ENCODE measurements at places on chromosomes 5 and 9.

- DNase-seq, result no peak
Measured at GRCh38 chr9:77981332-77981731, 50.3 kb downstream of the GNAQ start.

DNA sequence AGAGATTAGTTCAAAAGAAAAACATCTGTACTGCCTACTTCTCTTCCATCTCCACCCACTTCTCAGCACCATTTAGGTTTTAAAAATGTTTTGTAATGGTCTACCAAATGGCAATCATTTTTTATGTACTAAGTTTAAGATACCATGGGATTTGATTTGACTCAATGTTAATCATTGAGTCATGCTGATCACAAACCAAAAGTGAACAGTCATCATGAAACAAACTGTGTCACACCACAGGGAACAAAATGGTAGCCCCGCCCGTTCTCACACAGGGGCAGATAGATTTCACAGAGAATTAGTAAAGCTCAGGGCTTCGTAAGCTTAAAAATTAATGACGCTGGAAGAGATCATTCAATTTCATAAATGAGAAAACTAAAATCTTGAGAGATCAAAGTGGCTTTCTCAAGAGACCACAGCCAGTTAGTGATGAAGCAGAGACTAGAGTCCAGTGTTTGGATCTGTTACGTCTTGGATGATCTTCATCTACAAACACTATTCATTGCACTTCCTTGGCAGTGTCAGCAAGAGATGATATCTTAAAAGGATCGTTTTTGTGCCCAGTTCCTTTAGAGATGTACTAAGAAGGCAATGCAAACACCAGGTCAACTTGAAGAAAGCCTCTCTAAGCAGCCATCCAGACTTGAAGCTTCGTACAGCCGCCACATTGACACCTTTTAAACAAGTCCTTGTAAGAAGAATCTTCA is 33.9 kb upstream of the TRIO start:
- DNase-seq, result peak; percentile 58

DNA sequence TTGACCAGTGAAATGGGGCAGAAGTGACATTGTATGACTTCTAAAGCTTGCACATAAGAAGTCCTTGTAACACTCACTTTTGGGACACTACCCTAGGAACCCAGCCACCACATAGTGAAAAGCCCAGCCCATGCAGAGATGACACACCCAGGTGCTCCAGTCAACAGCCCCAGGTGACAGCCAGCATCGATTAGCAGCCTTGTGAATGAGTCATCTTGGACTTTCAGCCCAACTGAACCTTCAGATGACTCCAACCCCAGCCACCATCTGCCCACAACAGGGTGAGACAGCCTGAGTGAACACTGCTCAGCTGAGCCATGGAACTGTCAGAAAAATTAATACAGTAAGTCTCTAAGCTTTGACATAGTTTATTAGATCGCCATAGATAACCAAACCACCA is 458.6 kb downstream of the ZSWIM6 start:
- DNase-seq, result no peak

- DNase-seq, result no peak
Measured at GRCh38 chr5:158485047-158485446, 614.7 kb downstream of the EBF1 start.

GRCh38 chr9:2591967-2592366 is 29.6 kb upstream of the VLDLR start:
- DNase-seq, result no peak

DNA sequence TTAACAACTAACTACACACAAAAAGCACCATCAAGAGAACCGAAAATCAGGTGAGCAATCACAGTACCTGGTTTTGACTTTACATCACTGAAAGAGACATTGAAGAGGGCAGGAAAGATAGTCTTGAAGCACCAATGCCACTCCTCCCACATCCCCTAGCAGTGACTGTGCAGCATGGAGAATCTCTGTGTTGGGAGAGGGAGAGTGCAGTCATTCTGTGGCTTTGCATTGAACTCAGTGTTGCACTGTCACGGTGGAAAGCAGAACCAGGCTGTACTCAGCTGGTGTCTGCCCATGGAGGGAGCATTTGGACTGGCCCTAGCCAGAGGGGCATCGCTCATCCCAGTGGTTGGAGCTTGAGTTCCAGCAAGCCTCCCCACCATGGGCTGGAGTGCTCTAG is 40.4 kb downstream of the C5 start:
- DNase-seq, result no peak

DNA sequence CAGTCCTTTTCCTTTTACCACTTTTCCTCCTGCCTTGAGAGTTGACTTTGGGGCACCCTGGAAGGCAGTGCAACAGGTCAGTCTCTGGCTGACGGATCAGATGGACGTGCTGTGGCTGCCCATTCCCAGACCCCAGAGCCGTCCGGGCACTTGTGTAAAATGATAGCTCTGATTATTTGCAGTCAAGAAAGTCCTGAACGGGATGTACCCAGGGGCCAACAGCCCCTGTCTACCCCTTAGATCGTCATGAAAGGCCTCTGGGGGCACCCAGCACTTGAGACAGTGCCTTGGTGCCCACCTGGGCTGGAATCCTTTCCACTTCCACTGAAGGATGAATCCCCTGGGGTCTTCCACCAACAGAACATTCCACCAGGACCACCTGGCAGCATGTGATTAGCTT is 17.7 kb upstream of the ANGPTL2 start:
- DNase-seq, result no peak

DNA sequence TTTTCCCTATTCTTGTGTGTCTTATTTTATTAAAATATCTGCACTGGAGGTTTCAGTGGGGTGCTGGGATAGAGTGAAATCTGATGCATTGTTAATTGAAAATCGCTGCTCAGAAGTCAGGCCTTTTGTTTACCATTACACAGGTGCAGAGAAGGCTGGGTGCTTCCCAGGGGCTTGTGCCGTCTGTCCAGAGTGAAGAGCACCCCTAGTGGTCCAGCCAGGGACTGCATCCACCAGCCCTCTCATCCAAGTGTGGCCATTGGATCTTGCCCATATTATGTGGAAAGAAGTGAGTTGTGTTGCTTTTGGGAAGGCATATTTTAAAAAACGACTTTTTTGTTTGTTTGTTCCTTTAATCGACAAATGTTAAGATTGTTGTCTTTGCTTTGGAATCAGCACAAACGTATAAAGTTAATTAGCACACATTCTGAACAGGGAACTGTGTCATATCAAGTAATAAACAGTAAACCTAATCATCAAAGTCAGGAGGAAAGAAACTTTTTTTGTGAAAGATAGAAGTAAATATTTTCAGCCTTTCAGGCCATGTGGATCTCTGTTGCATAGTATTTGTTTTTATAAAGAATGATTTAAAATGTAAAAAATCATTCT is 315.6 kb downstream of the MTRR start:
- peak; percentile 3 for DNase-seq

DNA sequence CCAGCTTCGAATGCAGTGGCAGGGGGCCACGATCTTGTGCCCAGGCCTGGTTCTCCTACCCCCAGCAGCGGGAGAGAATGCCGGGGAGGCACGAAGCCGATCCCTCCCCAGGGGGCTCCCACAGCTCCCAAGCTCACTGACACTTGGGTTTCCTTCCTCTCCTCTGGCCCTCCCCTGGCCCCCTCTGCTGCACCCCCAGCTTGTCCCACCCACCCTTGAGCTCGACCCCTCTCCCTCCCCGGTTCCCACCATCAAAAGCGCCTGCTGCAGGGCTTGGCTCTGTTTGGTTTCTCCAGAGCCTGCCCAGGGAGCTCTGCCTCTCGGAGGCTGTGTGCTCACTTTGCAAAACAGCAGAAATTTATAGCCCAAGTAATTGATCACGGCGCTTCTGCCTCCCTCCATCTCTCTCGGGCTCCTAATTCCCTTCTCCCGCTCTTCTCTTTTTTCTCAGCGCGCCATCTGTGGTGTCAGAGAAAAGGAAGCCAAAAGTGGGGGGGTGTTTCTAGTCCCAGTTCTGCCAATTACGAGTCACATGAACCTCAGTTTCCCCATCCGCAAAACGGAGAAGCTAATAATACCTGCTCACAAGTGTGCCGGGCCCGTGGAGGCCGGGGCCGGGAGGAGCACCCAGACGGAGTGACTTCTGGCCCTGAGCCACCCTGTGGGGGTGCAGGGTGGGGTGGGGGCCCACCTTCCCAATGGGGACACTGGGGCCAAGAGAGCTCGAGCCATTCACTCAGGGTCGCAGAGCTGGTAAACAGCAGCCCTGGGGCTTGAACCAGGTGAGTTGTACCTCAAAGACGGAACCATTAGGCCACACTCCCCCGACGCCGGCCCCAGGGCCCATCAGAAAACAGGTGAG is 141.2 kb upstream of the IER5L start:
- no peak for DNase-seq

- DNase-seq, result peak; percentile 21
Measured at GRCh38 chr5:30279237-30279636, 914.2 kb upstream of the CDH6 start.

GRCh38 chr5:139745800-139746690 is 49.6 kb upstream of the PSD2 start:
- DNase-seq, result peak; percentile 90

DNA sequence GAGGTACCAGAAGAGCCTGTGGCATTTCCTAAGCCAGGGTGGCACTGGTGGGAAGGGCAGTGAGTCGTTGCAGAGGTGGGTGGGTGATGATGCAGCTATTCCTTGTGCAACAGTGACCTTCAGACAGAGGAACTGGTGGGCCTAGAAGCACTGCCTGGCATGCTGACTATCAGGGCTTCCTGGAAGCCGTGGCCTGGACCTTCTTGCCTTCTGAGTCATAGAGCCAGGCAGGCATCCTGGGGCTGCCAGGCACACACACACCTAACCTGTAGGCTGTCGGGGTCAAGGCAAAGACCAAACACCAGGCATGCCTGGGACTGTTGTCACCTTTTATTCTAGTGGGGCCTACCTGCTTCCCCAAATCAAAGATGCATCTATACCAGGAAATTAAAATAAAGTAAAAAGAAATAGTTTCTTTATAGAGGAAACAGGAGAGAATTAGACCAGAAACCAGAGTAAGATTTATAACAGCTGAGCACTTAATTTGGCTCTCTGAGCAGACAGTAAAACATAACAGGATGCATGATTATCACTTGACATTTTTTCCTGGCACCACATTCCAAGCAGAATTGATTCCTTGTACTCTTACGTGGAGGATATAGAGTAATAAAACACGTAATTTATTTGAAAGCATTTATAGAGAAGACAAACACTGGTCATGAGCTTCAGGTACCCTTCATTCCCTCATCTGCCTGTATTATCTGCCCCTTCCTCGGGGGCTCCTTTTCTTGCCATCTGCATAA is 25.1 kb downstream of the NANS start:
- peak; percentile 6 for DNase-seq

DNA sequence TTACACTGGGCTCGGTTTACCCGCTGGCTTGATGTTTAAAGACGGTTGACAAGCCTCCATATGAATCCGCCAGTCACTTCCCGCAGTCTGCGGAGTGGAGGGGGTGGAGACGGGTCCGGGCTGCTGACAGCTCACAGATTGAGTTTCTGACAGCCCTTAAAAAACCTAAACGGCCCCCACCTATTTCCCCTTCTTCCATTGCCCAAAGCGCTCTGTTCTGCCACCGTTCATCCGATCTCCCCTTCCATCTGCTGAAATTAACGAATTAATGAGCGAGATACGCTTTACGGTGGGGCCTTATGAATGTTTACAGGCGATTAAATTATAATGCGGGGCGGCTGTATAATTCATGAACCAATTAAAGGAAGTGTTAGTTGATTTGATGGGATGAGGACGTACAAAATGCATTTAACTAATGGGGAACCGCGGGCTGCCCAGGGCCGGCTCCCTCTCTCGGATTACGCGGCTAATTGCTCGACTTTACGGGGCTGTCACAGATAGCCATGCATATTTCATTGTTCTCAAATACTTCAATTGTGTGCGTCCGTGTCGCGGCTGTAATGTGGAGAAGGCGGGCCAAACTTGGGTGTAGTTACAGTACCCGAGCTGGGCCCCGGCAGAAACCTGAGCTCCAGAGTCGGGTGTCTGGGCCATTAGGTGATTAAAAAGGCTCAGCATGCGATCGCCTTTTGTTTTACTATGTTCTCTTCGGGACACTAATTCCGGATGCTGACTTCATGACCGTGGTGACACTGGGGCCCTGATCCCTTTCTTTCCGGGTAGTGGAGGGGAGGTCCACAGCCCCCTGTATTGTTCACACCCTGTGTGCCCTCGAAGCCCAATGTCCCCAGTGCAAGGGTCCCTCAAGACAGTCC is 74.9 kb downstream of the GTF3C4 start:
- DNase-seq, result no peak

GRCh38 chr5:179371121-179371510 is 25.9 kb upstream of the ADAMTS2 start:
- DNase-seq, result peak; percentile 9

DNA sequence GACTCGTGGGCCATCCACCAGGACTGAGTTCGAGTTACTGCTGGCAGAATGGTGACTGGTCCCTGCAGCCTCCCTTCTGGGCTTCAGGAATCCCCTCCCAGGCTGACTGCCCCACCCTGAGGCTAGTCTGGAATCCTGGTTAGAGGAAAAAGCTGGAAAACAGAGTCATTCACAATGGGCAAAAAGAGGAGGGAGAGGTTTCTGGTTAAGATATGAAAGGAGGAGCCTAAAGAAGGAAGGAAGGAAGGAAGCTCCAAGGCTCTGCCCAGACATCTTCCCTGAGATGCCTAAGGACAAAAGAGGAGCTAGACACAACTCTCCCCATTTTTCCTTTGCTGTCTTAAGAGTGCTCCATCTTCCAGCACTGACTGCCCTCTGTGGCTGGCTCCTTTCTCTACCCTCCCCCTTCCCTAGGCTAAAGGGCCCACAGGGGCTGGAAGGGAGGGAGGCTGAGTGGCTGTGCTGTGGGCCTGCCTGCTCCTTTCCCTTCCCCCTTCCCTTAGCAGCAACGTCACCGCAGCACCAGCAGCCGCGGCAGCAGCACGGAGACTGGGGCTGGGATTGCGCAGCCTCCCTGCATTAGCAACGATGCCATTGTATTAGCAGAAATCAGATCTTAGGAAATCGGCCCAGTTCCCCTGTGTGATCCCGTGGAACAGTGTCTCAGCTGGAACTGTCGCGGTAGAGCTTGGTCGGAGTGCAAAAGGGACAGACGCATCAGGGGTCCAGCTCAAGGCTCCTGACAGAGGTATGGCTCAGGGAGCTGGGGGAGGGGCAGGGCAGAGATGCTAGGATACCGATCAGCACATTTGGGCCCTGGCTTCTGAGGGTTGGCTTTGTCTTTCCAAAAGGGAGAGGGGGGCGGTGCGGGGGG is 48.7 kb downstream of the RUSC2 start:
- DNase-seq, result peak; percentile 91

- no peak for DNase-seq
Measured at GRCh38 chr5:112025757-112026156, 268.8 kb upstream of the NREP start.

GRCh38 chr5:157356576-157356975 is 90.7 kb downstream of the CYFIP2 start:
- DNase-seq, result no peak

- DNase-seq, result no peak
Measured at GRCh38 chr5:161085056-161085455, 233.0 kb upstream of the ATP10B start.

All from fibroblast of upper back skin (primary cell).